ENCODE measurements at places on chromosomes 6 and 20.

DNA sequence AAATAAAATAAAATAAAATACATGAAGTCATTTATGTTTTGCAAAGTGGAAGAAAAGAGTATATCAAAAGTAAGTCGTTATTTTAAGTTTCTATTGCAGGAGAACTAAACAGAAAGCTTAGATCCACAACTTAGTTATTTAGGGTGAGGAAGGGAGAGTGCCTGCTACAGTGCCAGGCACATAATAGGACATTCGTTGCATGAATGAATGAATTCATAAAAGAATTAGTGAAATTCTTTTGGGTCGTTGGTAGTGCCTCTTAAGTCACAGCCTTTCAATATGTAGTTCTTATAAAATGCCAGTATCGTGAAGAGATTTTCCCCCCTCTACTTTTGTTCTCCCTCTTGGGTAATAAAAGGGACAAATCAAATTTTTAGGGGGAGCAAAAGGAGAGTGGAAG lies 29.1 kb downstream of the SF3B5 start:
- DNase-seq, result no peak

DNA sequence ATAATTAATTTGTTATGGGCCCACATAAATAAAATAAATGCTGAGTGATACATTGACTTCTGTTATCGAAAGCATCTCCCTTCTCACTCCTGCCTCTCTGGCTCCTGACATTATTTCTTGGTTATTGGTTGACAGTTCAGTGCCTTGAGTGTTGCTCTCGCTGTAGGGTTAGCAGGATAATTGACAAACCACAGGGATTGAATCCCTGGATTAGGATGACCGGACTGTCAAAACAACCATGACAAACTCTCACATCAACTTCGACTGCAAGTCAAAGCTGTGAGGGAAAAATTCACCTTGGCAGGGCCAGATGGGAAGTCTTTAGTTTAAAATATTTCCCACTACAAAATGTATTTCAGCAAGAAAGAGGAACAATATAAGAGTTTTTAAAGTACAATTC lies 245.4 kb upstream of the TFAP2D start:
- DNase-seq, result no peak

- DNase-seq, result no peak
Observed at GRCh38 chr6:31586599-31587281, 663 bp downstream of the LST1 start.

GRCh38 chr6:465531-466348 lies 74.2 kb downstream of the IRF4 start:
- DNase-seq, result no peak

DNA sequence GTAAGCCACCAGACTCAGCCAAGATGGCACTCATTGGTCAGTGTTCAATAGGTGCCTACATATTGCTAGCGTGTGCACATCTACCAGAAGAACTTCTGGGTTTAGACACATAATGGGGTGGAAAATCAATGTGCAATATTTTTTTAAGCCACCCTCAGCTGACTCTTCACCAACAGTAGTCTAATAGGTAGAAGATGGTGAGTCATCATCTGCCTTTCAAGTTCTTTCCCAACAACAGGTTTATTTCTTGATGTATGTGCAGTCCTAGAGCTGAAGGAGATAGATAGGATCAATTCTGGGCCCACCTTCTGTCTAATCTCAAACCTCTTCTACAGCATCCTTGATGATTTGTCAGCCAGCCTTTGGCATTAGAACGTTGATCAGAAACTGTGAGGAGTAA lies 41.3 kb downstream of the IRAK1BP1 start:
- DNase-seq, result no peak

DNA sequence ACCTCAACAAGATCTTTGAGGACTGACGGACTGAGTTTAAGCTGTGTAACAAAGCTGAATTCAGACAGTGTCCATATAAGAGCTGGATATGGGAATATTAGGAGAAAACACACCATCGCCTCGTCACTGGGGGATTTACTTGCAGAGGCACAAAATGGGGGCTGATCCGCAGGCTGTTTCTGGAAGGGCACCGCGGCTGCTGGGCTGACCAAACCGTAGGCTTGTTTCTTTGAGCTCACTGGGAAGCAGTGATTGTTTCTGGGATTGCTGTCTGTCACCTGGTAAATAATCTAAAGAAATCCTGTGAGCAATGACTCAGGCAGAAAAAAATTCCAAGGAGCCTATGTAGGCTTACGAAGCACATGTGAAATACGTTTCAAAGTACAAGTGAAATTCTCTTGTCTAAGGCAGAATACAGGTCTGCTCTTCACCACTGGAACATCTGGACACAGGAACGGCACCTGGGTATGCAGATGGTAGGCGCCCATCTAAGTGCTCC lies 63.9 kb upstream of the MPC1 start:
- DNase-seq, result no peak

GRCh38 chr6:69584536-69584912 lies 212.3 kb downstream of the LMBRD1 start:
- no peak for DNase-seq

GRCh38 chr20:4567170-4567569 lies 154.5 kb upstream of the PRND start:
- DNase-seq, result no peak

DNA sequence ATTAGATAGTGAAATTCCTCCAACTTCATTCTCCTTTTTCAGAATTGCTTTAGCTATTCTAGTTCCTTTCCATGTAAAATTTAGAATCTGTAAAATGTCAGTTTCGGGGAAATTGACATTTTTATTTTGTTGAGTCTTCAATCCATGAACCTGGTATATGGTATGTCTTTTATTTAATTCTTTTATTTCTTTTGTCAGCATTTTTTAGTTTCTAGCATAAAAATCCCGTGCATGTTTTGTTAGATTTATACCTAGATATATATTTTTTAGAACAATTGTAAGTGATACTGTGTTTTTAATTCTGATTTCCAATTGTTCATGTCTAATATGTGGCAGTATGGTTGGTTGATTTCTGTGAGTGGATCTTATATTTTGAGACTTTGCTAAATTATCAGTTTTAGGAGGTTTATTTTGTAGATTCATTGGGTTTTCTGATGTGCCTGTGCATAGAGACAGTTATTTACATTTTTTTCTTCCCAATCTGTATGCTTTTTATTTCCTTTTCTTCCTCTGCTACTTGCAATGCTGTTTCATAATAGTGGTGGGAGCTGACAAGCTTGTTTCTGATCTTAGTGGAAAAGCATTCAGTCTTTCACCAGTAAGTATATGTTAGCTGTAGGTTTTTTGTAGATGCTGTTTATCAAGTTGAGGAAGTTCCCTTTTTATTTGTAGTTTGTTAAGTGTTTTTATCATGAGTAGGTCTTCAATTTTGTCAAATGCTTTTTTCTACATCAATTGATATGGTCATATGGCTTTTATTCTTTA lies 13.7 kb downstream of the TAB2 start:
- DNase-seq, result no peak

DNA sequence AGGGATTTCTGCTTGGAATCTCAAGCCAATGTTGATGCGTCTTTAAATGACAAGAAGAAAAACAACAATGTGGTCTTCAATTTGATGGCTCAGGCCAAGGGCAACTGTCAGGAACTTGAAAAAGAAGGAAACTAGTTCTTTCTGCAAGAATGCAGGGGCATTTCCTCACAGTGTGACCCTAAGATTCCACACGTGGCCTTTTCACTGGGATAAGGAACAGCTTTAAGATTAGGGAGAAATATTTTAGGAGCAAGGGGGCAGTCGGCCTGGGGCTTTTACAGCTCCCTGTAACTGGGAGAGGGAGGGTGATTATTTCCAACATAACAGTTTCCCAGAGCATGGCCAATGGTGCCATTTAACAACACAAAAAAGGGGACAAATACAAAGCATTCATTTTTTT lies 39.4 kb upstream of the MRPS10 start:
- no peak for DNase-seq

GRCh38 chr6:136526196-136526930 lies 23.9 kb downstream of the MAP7 start:
- no peak for DNase-seq

GRCh38 chr6:109079981-109080380 lies 14.7 kb downstream of the SESN1 start:
- no peak for DNase-seq

GRCh38 chr6:28005152-28005890 lies 48.3 kb downstream of the OR2B6 start:
- no peak for DNase-seq

DNA sequence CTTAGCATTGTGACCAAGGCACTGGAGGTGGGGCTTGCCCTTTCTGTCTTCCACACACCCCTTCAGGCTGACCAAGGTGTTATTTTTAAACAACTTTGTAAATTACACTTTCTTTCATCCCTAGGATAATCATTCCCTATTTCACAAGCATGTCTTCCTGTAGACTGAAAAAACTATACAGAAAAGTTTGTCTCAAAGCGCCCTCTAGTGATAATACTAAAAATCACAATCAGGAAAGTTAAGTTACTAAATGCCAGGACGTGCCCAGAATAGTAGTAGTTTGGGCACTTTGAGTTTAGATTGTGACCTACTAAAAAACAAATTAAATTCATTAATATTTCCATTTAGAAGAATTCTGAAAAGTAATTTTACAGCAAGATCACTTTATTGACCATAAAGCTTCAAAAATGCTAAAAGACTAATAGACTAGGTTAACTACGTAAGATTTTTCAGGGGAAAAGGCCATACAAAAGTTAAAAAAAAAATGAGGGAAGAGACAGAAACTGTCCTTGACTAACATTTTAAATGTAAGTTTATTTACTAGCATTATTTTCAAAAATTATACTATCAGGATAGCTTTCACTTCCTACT lies 123.3 kb upstream of the DUSP22 start:
- DNase-seq, result no peak

GRCh38 chr6:51415501-51415900 lies 596.8 kb downstream of the TFAP2B start:
- no peak for DNase-seq

- DNase-seq, result no peak
Observed at GRCh38 chr20:9108260-9108659, 39.4 kb downstream of the PLCB4 start.

GRCh38 chr20:62745279-62745951 lies 36.8 kb downstream of the NTSR1 start:
- no peak for DNase-seq

DNA sequence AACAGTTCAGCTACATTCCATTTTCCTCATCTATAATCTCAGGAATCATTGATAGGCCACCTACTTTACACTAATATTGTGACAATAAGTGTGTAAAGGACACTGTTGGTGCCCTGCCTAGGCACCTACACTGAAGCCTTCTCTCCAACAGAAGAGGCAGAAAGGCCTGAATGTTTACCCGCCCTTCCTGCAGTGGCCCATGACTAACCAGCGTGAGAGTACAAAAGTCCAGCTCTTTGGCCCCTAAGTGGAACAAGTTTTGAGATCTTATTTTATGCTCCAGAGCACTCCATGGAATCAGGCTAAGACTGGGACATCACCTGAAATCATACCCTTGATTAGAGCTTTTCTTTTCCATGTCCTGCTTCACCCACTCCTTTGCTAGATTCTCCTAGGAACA lies 359.7 kb downstream of the ARHGAP18 start:
- DNase-seq, result no peak

DNA sequence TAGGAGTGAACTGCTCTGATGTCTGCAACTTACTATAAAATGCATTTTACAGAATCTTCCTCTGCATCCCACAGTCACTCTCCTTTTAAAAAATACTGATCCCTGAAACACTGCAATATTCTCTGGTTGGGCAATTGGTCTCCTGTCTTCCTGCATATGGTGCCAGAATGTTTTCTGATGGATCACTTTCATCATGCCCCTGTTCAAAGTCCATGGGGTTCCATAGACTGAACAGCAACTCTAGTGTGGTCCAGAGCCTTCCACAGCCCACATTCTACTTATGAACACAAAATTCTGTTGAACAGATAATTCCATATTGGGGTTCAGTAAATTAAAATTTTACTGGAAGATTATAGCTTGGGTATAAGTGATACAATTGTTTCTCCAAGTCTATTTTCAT lies 11.0 kb downstream of the GSTA2 start:
- no peak for DNase-seq

DNA sequence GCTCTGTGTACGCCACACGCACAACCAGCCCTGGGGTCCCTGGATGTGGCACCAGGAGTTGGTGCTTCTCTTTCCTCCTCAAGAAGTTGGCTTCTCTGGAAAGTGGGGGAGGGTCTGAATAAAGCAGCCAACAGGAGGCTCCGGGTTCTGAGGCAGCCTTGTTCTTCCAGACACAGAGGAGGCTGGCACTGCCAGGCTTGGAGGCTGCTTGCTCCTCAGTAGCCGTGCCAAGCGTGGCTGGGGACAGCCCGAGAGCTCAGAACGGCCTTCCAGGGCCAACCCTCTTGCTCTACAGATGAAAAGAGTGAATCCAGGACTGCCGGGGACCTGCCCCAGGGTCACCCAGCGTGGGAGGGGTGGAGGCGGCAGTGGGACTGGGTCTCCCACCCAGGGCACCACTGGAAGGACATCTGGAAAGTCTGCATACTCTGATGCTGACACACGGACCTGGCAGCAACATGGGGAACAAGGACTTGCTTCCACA lies 70.4 kb downstream of the SLC22A23 start:
- DNase-seq, result no peak

GRCh38 chr6:125367036-125367782 lies 65.4 kb upstream of the HDDC2 start:
- DNase-seq, result no peak

DNA sequence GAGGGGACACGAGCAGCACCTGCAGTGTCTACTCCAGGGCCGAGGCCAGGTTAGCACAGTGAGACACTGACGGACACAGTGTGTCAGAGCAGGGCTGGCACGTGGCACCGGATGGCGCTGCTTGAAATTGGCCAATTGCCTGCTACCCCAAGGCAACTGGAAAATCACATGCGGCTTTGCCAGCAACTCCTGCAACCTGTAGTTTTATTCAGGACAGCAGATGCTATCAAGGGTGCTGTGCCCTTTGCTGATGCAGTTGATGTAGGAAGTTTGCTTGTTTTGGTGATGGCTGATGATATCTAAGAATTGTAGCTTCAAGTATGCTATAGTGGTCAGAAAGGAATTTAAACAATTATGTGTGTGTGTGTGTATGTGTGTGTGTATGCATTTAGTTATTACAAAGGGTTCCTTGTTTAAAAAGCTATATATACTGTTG lies 25.9 kb downstream of the RIN2 start:
- no peak for DNase-seq

GRCh38 chr20:19935842-19936241 lies 81.3 kb upstream of the NAA20 start:
- no peak for DNase-seq

DNA sequence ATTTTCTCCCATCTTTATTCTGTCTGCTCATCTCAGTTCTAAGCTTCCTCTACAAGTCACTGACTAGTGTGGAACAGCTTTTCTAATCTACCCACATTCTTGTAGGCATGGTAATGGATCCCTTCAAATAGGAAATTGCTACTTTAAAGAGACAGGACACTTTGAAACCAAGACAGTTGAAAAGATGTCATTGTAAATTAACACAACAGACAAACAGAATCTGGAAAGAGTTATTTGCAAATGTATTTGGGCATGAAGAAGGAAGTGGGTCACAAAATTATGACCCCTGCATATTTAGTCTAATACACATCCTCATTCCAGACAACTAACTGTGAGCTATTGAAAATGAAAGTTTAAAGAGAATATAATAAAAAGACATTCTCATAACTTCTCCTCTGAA lies 298.2 kb upstream of the MARCKS start:
- no peak for DNase-seq

GRCh38 chr6:120383681-120384080 lies 950.6 kb downstream of the TBC1D32 start:
- DNase-seq, result no peak
